ENCODE measurements at places on chromosomes 6 and 20.
A peak's percentile ranks its signal among the peaks of the same experiment; 100 is the strongest.

GRCh38 chr6:154276810-154277628, 79.6 kb downstream of the IPCEF1 start:
- no peak for DNase-seq

DNA sequence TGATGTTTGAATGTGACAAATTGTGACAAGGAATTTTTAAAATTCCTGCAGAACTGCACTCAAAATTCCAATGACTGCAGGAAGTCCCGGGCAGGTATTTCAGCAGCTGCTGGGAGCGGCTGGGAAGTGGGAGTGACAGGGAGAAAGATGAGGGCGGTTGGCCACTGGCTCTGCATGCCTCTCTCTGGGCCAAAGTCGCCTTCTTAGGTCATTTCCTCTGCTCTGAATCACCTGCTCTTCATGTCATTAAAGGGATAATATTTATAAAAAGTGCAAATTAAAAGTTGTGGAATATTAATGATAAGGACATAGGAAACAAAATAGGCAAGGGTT, 43.9 kb downstream of the RAMACL start:
- no peak for DNase-seq

- DNase-seq = peak; percentile 22
Measured at GRCh38 chr6:39934131-39934757, at the start of gene MOCS1. Gene MOCS1 (minus strand): TSS chr6:39934462. CDS start chr6:39934417, 45 bp downstream.

DNA sequence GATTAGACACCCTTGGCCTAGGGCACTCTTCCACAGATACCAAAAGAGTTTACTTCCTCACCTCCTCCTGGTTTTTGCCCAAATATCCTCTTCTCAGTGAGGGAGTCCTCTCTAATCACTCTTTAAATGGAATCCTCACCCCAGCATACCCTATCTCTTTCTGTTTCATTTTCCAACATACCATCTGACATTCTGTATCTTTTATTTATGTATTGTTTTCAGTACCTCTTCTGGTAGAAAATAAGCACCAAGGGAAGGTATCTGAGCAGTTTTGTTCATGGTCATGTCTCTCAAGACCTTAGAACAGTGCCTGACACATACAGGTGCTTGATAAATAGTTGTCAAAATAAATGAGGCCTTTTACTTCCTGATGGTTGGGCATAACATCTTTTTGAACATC, 55.1 kb downstream of the KIAA0408 start:
- no peak for DNase-seq

DNA sequence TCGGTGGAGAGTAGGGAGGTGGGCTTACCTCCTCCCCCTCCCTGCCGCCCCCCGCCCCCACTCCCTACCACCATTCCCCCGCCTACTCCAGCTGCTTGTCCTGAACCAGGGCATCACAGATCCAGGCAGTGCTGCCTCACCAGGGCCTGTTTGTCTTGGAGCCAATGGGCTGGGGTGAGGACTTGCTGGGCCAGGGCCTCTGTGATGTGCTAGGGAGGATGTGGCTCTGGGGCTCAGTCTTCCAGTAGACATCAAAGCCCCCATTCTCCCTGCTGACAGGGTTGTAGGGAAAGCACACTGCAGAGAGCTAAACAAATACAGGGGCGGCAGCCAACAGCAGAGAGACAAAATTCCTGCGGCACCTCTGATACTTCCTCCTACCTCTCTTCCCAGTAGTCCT, 48.2 kb upstream of the NXT1 start:
- DNase-seq = no peak

DNA sequence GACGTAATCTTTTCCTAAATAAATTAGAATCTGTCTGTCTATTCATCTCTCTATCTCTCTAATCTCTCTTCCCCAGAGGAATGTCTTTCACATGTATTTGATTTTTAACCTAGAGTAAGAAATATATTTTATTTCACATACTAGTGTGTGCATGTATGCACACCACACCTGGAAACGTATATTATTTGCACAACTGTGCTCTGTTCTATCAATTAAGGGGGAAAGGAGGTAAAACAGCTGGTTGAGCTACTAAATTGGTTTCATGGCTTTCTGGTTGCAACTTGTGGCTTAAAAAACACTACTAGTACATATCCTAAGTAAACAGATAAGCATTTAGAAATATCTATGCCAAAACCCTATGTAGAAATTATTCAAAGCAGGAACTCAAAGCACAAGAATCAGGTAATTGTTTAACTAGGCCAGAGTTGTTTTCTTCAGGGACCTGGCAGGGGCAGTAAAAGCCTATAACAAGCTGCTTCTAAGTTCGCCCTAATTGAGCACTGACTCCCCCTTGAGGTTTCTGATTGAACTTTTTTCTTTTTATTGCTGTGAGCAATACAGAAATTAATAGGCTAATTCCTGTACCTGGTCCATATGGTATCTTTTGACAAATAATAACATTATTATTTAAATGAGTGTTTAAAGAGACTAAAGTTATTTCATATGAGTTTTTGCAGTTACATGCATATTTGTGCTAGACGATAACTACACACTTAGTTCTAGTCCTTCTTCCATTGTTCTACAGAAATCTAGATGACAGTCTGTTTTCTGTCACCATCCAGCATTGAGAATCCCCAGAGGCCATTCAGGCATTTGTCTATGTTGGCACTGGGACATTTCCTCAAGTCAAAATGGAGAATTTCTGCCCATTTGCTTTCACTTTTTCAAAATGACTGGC, 88.6 kb downstream of the MCHR2 start:
- DNase-seq = no peak

DNA sequence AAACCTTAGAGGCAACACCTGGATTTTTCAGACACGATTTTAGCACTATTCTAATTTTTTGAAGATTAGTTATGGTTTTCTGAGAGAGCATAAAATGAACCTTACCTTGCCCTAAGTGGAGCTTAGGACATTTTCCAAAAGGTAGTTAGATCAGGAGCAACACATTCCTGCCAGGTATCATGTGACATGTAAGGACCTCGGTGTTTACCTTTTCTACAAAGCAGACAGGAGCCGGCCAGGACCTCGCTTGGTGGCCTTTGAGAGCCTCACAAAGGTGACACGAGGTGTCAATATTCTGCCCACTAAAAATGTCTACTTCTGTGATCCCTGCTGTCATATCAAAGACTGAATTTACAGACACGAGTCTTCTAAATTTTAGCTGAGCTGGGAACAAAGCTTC, 174.9 kb downstream of the SMOC2 start:
- no peak for DNase-seq

GRCh38 chr20:63009988-63010769, 3.4 kb upstream of the BHLHE23 start:
- peak; percentile 66 for DNase-seq

DNA sequence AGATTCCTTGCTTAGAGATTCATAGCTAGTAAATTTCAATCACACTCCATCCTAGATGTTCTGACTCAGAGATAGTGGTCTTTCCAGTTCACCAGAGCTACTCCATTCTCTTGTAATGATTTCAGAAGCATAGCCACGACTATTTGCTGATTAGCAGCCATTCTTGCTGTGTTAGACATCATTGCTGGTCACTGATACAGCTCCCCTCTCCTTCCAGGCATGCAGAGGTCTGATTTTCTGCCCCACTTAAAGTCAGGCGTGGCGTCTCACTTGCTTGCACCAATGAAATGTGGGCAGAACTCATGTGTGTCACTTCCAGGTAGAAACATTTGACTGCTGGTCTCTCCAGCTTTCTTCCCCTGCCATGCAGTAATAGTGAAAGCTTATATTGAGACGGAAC, 168.9 kb upstream of the JARID2 start:
- no peak for DNase-seq

- DNase-seq = no peak
Measured at GRCh38 chr6:139186242-139186641, 51.4 kb downstream of the HECA start.

GRCh38 chr6:101516578-101516977, 123.1 kb downstream of the GRIK2 start:
- DNase-seq = no peak

GRCh38 chr20:11229772-11230171, 556.0 kb upstream of the JAG1 start:
- no peak for DNase-seq

DNA sequence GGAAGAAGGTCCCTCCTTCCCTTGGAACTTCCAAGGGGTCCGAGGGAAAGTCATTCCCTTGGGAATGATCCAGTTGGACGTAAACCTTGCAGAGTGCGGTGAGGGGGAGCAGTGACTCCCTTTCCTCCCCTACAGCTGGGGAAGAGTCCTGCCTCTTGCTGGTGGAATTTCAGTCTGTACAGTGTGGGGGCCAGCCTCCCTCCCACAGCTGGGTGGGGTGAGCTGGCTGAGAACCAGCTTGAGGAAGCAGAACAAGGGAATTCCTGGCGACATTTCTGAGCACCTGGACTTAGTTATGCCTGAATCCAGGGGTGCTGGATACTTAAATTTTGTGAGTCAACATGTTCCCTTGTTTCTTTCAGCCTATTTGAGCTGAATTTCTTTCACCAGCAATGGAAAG, 152.0 kb downstream of the ANKRD60 start:
- no peak for DNase-seq

DNA sequence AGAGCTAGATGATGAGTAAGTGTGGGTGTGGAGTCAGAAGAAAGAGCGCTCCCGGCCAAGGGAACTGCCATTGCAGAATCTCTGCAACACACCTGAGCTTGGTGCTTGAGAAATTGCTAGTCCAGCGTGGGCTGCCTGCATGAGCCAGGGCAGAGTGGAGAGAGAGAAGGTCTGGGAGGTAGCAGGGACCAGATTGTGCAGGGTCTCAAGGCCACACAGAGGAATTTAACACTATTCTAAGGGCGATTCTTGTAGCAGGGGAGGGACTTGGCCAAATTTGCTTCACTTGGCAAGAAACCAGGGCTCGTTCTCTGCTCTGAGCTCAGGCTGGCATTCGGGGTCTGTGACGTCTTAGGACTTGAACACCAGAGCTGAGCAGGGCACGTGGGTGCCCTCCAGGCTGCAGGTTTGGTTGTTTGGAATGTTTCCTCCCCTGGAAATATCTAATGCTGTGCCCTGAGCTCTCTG, 53.5 kb downstream of the BCAS4 start:
- DNase-seq = no peak

DNA sequence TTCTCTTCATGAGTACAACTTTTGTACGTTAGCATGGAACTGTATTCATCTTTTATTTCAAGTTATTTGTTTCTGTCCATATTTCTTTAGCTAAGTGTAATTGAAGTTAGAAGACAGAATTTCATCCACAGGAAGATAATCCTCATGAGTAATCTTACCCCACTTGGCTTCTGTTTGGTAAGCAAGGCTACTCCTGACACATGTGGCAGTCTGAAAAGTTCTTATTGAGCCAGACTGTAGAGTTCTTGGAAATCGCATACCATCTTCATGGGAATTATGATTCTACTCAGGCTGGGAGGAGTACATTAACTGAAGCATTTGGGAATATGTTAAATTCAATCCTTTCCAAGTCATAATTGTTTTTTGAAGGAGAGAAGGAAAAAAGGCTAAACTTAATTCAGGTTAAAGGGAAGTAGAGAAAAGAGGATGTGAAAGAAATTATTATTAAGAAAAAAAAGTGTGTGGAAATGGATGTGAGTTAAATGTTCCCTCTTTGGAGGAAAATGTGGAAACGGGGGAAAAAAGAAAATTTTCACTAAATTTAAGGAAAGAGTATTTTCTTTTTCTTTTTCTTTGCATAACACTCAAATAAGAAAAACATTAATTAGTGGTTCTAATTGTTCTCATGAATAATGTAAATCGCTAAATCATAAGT, 41.5 kb upstream of the TENT5A start:
- no peak for DNase-seq

- no peak for DNase-seq
Measured at GRCh38 chr6:80133020-80133419, 26.5 kb downstream of the BCKDHB start.

DNA sequence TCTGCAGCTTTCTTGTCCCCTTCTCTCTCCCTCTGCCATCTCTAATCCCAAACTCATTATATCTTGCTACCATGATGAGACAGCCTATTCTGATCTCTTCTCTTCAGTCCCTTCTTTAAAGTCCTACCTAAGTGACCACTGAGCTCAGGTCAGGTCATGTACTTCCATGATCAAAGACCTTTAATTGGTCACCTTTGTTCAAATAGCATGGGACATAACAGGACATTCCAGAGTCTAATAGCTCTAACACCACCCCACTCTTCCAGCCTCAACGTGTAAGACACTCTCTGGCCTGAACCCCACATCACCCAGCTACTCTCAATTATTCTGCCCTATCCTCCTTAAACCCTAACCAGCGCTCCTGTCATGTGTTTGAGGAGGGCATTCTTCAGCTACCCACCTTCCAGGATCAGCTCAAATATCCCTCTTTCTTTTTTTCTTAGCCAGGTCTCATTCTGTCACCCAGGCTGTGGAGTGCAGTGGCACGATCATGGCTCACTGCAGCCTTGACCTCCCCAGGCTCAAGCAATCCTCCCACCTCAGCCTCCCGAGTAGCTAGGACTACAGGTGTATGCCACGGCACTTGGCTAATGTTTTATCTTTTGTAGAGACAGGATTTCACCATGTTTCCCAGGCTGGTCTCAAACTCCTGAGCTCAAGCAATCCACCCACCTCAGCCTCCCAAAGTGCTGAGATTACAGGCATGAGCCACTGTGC, 2.1 kb upstream of the SMLR1 start:
- DNase-seq = no peak

GRCh38 chr6:105357165-105357564, 45.7 kb downstream of the PREP start:
- DNase-seq = no peak

- no peak for DNase-seq
Measured at GRCh38 chr6:73264446-73264845, 1.4 kb upstream of the KHDC1 start.

GRCh38 chr6:79241228-79241627, 6.7 kb upstream of the HMGN3 start:
- DNase-seq = no peak

DNA sequence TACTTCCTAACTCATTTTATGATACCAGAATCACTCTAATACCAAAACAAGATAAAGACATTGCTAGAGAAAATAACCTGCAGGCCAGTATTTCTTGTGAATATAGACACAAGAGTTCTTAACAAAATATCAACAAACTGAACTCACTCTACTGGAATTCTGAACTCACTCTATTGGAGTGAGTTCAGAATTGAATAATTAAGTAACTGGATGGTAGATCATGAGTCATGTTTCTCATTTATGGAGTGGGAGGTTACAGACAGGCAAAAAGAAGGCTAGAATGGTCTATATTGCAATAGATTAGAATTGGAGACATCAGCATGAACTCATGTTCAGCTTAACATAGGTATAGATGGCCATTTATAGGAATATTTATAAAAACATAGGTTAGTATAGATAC, 26.6 kb upstream of the C6orf58 start:
- no peak for DNase-seq

GRCh38 chr6:31736768-31737314, 511 bp upstream of the CLIC1 start:
- no peak for DNase-seq

GRCh38 chr6:7938562-7939183, 28.1 kb upstream of the TXNDC5 start:
- no peak for DNase-seq

GRCh38 chr6:68572525-68572924, 62.6 kb upstream of the ADGRB3 start:
- no peak for DNase-seq

DNA sequence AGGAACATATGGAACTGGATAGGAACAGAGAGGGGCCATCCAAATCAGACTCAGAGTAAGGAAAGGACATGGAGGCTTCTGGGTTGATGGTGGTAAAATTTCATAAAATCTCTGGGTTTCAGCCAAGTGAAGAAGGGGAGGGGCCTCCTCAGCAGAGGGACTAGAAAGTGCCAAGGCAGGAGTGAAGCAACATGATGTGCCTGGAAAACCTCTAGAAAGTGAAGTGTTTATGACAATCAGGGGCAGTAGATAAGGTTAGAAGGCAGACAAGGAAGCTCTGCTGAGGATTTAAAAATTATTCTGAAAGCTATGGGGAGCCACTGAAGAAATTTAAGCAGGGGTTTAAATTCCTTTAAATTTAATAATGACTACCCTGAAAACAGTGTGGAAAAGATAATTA, 126.0 kb upstream of the TENT5A start:
- DNase-seq = no peak

Data from effector CD8-positive, alpha-beta T cell (primary cell).